Calu3 (cell line): ENCODE measurements at places on chromosomes 12 and 14.

- no peak for DNase-seq
Measured at GRCh38 chr12:101925361-101925760, 48.0 kb downstream of the DRAM1 start.

GRCh38 chr12:86265329-86265695 is 9.1 kb upstream of the MGAT4C start:
- DNase-seq, result no peak

GRCh38 chr14:59155886-59156285 is 32.6 kb upstream of the DAAM1 start:
- no peak for DNase-seq

GRCh38 chr12:29595071-29595755 is 97.7 kb upstream of the OVCH1 start:
- no peak for DNase-seq

- peak; percentile 25 for DNase-seq
Measured at GRCh38 chr14:44316647-44317440, 190.2 kb downstream of the FSCB start.
